ENCODE measurements at places on chromosomes 5 and 9.
A peak's percentile ranks its signal among the peaks of the same experiment; 100 is the strongest.

DNA sequence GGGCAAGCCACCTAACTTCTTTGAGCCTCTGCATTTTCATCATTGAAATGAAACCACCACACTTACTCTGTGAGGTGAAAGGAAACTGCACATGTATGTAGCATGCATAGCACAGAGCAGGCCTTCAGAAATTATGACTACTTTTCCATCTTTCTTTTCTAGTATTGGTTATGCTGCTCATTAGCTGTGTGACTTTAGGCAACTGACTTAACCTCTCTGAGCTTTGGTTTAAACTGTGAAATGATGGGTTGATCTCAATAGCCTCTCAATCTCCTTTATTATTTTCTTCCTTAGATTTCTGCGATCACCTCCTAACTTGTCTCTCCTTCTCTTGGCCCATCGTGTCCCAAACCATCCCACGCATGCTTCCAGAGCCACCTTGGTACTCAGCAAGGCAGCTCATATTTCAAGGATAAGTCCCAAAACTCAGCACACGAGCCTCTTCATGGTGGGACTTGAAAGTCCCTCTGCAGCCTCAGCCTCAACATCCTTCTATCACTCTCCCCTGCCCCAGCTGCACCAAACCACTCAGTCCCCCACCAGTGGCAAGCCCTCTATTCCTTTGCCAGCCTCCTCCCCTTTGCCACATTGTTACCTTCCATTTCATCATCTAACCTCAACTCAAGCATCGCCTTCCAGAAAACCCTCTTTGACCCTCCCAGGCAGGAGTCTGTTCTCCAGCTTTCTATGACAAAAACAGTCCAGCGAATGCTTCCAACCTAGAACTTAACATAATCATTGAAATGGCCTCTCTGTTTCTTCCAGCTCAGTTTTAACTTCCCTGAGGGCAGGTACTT is 60.3 kb upstream of the DNAH5 start:
- DNase-seq, result no peak

- no peak for DNase-seq
Observed at GRCh38 chr5:88395264-88395663, 126.6 kb upstream of the TMEM161B start.

DNA sequence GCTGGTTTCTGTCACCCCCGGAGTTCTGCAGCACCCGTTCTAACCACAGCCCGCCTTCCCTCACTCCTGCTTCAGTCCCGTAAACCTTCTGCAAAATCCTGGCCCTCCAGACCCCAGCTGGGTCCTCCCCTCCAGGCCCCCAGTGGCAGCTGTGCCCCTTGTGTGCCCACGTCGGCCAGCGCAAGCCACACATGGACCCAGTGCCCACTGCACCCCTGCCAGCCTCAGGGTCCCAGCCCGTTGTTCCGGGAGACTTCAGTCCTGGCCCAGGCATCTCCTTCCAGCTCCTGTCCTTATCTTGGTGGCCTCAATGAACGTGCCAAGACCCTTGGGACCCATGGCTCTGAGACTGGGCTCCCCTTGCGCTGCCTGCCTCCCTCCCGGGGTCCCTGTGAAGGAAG is 43.2 kb downstream of the EXD3 start:
- no peak for DNase-seq

DNA sequence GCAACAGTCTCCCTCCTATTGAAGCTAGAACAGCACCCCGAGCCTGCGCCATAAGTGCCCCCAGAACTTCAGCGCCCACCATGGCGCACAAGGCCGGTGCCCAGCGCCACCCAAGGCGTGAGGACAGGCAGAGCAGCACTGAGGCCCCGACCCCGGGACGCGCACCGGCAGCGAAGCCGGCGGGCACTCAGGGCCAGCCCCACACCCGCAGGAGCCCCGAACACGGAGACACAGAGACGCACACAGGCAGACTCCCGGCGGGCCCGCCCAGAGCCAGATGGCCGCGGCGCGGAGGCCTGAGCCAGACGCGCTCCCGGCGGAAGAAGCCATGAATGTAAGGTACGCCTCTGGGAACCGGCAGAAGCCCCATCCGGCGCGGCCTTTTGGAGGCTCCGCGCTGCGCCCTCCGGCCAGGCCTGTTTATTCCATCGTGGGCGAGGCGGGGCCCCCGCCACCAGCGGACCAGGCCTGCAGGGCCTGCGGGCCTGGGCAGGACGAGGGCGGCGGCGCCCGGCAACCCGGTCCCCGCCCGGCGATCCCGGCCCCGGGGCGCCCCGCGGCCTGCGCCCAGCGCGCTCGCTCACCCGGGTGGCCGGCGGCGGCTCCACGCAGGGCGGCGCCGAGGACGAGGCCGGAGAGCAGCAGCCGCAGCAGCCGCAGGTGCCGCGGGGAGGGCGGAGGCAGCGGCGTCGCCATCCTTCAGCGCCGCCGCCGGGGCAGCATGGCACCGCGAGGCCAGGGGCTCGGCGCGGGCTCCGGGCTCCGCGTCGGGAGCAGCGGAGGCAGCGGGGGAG is 486 bp downstream of the NPDC1 start:
- peak; percentile 38 for DNase-seq

GRCh38 chr5:132227485-132228240 is at the start of gene P4HA2:
TSS of gene P4HA2 (minus strand) at chr5:132227853. CDS start at chr5:132218626, 9,227 bp downstream.
- peak; percentile 66 for DNase-seq
